Small intestine (tissue), 16 donors: ENCODE measurements at places on chromosomes 4 and X. TPM values are rescaled to one million over a fixed set of nuclear protein-coding genes. Genes with fewer than 3 reads are reported as not detected.
A peak's percentile ranks its signal among the peaks of the same experiment; 100 is the strongest.

- DNase-seq = peak; percentile 2
Observed at GRCh38 chr4:113837397-113837796, 75.9 kb upstream of the CAMK2D start.

DNA sequence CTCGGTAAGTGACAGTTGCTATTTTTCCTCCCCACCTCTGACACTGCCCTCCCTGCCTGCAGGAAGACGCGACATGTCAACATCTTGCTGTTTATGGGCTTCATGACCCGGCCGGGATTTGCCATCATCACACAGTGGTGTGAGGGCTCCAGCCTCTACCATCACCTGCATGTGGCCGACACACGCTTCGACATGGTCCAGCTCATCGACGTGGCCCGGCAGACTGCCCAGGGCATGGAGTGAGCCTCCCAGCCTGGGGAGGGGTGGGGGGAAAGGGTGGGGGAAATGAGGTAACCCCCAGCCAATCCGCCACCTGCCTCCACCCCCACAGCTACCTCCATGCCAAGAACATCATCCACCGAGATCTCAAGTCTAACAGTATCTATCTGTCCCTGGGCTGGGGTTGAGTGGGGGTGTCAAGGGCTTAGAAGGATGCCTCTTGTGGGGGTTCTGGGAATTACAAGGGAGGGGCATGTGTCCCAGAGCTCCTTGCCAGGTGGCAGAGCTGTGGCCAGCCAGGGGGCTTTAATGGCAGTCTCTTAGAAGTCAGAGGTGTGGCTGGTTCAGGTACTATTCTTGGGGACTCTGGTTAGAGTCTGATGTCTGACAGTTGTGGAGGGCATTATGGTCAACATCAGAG, 7.8 kb downstream of the ARAF start:
- no peak for DNase-seq

DNA sequence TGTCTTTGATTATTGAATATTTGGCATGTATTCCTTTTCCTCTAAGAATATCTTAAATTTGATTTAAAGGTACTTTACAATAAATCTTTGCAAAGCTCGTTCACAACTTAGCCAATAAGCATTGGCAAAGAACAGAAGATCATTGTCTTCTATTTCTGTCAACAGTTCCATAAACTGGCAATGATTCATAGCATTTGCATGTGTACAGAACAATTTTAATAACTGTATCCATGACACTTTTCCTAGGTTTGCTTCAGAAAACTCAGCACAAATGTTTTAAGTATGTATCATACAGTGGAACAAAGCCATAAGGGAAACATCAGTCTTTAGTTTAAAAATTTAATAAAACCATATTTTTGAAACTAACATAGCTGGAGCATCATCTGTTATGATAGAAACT, 462.7 kb upstream of the RPS6KA3 start:
- no peak for DNase-seq

DNA sequence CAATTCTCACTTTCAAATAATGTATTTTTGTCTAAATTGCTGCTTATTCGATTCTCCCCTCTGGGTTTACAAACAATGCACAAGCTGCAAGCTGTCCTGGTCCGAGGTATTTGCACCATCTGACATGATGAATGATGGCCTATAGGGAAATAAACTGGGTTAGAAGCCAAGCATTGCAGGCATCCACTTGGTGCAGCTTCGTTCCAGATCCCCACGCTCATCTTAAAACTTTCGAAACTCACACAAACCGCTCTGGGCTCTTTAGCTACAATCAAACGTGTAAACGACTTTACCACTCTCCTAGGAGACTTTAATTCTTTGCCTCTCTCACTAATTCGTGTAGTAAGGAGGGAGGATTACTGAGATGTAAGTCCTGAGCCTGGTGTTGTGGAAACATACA, 19.0 kb downstream of the PHKA2 start:
- DNase-seq = no peak

GRCh38 chr4:161252520-161253141, 911.2 kb downstream of the FSTL5 start:
- DNase-seq = no peak

DNA sequence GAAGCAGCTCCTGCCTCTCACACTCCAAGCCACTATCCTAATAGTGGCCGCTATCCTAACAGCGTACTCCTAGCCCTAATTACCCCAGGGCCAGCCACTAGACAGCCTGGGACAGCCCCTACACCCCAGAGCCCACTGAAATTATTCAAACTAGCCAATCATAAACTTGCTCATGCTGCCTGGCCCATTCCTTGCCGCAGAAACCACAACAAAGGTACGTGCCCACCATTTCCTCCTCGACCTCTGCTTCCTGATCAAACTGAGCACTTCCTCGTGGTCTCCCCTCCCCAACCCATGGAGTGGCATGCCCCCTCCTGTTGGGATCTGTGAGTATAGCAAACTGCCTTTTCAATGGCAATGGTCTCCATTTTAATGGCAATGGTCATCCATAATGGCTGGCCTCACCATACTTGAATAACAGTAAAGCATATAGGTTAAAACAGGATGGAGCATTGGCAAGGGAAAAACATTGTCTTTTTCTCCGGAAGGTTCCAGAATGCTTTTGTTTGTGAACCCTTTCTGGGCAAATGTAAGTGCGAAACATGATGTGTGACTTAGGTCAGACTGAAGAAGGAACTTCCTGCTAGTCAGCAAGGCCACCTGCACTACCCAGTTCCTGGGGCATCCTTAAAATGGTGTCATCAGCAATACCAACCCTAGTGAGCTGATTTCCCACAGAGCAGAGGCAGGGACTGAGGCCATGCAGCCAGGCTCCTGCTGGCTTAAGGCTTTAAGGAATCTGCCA, 107.1 kb upstream of the ATP6AP2 start:
- DNase-seq = no peak

GRCh38 chr4:87092389-87093141, 127.9 kb downstream of the KLHL8 start:
- peak; percentile 81 for DNase-seq

GRCh38 chr4:168831919-168832762, 177.9 kb downstream of the CBR4 start:
- DNase-seq = peak; percentile 80

TEX13B gene
- not detected for polyA plus RNA-seq

GRCh38 chr4:26330186-26330787, 9.5 kb downstream of the RBPJ start:
- peak; percentile 69 for DNase-seq

DNA sequence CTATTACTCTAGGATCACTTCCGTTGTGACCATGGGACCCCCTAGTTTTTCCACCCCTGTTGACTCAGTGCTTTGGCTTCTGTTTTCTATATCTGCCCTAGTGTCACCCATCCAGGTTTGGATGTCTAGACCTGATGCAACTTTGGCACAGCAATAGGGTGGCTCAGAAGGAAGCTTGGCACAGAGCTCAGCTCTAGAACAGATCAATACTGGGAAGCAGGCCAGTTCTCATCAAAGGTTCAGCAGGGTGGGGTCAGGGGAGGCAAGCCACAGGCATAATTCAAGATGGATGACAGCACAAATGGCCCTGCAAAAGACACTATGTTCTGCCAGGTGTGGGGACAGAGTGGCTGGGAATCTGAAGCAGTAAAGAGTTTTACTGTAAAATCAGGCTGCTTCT, 74.2 kb upstream of the EGFL6 start:
- DNase-seq = peak; percentile 83

KDM5C gene
- 50.9 TPM for polyA plus RNA-seq

DNA sequence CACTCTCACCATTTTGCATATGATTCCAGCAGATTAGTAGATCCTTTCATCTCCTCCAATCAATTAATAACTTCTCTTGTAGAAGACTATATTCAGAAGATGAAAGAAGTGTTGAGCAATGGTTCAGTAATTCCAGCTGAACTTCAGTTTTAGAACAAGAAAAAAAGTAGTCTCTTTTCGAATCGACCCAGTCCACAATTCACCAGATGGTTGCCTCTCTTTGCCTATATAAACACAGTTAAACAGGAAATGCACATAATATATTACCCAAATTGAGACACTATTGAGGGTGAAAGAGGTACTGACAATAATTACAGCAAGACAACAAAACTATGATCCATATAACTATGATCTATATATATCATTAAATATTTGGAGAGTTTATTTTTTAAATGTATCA, 16.8 kb upstream of the FAM241A start:
- no peak for DNase-seq

GRCh38 chrX:40096395-40097091, 1.2 kb downstream of the BCOR start:
- DNase-seq = no peak

GRCh38 chr4:110073053-110073845, 125.2 kb downstream of the ELOVL6 start:
- no peak for DNase-seq

- DNase-seq = no peak
Observed at GRCh38 chr4:118797558-118798142, 38.3 kb downstream of the SEC24D start.

GRCh38 chrX:69361311-69361845, 142.7 kb upstream of the NALF2 start:
- no peak for DNase-seq

GRCh38 chr4:100913685-100914084, 395.9 kb upstream of the EMCN start:
- DNase-seq = no peak

- peak; percentile 28 for DNase-seq
Observed at GRCh38 chrX:139823806-139824205, 109.0 kb downstream of the ATP11C start.

GRCh38 chr4:151933122-151933827, 172.5 kb upstream of the GATB start:
- no peak for DNase-seq
